ENCODE measurements at places on chromosomes 13 and 19.

- DNase-seq = no peak
Measured at GRCh38 chr19:52296400-52296772, 583 bp upstream of the ZNF480 start.

DNA sequence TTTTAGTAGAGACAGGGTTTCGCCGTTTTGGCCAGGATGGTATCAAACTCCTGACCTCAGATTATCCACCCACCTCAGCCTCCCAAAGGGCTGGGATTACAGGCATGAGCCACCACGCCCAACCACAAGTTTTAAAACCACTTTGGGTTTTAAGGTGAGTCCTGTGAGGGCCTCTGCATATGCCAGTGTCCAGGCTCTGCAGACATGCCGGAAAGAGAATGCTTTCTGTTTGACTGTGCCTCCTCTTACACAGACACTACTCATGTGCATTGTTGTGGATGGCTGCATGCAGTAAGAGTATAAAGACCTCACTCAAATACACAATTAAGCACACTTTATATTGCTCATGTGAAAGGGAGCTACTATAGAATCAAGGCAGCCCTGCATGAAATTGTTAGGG, 20.8 kb upstream of the SLC25A30 start:
- no peak for DNase-seq

DNA sequence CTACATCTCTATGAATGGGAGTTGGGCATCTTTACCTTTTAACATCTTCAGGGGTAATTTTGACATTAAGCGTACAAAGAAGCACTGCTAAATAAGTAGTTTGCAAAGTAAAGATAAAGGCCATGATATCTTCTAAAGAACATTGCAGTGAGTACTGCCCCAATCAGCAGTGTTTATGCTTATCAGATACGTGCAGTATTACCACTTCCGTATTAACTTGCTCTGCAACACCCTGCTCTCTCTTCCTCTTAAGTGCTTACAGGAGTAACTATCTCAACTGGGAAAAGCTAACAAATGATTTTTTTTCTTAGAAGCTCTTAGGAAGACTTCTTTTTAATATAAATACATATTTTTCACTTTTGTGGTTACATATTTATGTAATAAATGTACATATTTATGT, 793.7 kb upstream of the SLC10A2 start:
- no peak for DNase-seq

GRCh38 chr13:48551329-48551728, 18.4 kb upstream of the RCBTB2 start:
- DNase-seq = no peak

- DNase-seq = no peak
Measured at GRCh38 chr13:27853335-27853734, 61.1 kb downstream of the GSX1 start.

- DNase-seq = no peak
Measured at GRCh38 chr13:114044486-114044885, 70.6 kb upstream of the C13orf46 start.

Measured in kidney (tissue), 22 donors.